Pulmonary artery endothelial cell (primary cell): ENCODE measurements at places on chromosomes 2 and 18.

- DNase-seq = no peak
These were observed 174.9 kb downstream of the VAPA start for GRCh38 chr18:10088734-10089133.

DNA sequence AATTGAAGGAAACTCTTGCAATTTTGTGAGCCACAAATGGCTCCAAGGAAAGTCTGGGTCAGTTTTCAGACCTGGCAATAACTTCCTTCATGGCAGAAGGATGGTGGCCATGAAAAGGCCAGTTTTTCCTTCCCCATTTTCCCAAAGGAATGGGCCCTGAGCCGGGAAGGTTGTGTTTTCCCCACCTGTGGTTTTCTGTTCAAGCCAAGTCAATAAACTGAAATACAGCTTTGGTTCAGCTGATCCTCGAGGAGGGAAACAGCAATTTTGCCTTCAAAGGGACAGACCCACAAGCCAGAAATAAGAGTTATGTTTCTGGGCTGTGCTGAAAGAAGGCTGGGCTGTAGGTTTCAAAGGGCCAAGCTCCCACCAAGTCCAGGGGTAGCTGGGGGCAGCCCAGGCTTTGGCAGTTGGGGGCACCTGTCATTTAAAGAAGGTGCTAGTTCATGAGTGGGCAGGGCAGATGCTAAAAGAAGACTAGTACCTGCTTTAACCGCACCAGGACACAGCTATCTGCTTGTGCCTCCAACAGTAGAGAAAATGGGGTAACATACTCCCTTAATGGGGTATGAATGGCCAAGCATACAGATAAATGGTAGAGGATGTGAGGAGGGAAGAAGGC lies 97.0 kb downstream of the TTC32 start:
- DNase-seq = no peak

DNA sequence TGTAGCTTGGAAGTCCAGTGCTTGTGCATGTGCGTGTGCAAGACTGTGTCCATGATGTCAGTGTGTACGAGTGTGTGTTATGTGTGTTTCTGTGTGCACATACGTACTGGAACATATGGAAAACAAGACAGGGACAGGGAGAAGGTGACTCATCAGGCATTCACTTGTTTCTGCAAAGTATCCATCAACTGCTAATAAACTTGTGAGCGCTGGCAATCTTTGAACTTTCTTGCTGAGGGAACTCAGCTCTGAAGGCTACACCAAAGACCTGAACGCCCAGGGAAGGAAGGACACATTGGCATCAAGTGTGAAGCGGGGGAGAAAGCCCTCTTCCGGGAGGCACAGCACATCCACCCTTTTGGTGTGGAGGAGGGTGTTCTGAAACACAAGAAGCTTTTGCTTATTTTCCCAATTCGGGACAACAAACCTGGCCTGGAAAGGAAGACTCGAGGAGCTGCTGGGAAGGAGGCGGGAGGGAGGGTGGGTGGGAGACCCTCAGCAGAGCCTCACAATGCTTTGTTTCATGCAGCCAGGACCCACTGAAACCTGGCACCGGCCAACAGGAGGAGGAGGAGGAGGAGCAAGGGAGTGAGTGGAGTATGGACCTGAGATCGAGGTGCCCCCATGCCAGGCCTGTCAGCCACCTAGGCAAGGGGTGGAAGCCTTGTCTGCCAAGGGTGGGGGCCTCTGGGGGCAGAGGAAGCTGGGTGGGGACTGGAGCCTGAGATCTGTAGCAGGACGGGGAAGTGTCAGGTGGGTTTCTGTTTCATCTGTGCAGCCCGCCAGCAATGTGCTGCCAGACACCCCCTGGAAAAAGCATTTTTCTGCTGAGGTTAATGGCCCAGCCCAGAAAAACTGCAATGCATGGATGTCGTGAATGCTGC lies 26.8 kb downstream of the SMAD7 start:
- no peak for DNase-seq

DNA sequence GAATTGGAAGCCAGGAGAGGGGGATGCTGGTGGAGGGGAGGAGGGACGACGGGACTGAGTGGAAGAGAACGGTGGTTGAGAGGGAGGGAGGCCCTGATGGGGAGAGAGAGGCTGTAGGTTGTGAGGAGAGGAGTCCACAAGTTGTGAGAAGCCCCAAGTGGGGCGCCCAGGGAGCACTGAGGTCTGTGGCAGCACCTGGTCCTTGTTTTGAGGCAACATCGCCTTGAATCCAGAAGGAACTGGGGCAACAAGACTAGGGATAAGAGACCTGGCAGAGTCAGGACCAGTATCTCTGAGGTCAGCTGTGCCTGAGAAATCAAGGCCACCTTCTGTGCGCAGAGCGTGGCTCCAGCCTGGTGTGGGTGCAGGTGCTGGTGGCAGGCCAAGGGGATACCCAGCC lies 1.1 kb downstream of the PRR30 start:
- no peak for DNase-seq

DNA sequence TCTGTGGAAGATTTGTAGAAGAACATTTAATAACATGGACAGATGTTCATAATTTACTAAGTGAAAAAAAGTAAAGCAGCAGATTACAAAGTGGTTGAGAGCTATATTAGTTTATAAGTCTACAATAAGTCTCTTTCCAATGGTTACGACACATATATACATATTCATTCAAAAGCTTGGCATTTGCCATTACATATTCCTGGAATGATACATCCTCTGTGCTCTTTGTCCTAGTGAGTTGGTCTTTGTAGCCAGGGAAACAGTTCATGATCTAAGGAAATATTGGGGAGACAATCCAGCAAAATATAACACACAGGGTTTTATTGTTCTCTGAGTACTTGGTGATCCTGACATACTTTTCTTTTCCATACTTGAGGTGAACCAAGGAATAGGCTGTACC lies 32.5 kb upstream of the SOS1 start:
- no peak for DNase-seq

DNA sequence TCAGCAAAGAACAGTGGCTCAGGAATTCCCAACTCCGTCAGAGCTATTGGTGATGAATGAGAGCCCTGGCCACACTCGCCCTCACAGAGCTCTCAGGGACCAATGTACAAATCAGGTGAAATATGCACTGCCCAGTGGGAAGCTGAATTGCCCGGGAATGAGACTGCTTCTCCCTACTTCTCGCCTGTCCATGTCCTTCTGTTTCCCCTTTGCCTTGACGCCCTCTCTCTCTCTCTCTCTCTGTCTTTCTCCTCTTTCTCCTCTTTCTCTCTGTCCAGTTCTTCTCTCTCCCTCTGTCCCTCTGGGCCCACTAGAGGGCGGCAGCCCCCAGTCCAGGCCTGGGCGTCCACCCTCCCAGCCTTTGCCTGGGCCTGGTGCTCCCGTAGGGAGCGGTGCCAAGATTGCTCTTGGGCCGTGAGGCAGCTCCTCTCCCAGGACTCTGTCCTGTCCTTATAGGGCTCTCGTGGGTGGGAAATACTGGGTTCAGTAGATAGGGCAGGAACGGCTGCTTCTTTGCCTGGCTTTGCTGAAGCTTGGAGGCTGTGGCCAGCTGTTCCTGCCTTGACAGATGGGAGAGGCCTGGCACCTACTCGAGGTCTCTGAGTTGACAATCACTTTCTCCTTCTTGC lies 28.4 kb upstream of the PUM2 start:
- peak; percentile 26 for DNase-seq

DNA sequence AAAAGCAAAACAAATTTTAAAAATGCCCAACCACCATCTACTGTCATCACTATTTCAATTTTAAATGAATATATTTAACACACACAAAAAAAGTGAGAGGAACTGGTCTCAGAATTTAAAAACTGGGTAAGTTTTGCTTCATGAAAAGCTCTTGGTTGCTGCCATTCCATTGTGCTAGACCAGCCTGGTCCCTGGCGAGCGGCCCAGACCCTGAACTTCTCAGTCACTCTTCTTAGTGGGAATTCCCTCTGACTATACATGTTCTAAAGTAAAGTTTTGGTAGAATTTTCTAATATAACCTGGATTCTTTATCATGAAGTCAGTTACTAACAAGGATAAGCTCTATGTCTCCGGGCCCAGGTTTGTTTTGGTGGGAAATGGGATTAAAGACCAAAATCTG lies 34.8 kb upstream of the TMEM177 start:
- no peak for DNase-seq

DNA sequence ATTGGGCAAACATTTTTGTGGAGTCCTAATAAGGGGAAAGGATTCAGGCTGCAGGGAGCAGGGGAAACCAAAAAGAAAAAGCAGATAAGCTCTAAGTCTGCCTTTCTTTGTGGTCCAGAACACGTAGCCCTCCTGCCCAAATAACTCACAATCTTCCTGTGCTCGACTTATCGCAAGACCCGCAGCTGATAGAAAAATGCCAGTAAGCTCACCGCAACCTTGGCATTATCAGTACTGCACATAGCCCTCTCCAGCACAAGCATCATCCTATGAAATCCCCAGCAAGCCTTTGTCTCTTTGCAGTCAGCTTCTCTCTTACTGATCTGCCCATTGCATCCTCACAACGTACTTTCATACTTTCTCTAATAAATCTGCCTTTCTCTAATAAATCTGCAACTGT lies 202.4 kb upstream of the HNRNPA3 start:
- no peak for DNase-seq

- DNase-seq = no peak
These were observed 150.5 kb upstream of the L3MBTL4 start for GRCh38 chr18:6564950-6565814.

- DNase-seq = no peak
These were observed 13.7 kb upstream of the FAHD2A start for GRCh38 chr2:95388856-95389244.

GRCh38 chr18:4245456-4245855 lies 209.7 kb downstream of the DLGAP1 start:
- DNase-seq = no peak

- no peak for DNase-seq
These were observed 31.9 kb upstream of the EFR3B start for GRCh38 chr2:25009954-25010353.

GRCh38 chr2:28610583-28611201 lies 114.8 kb downstream of the PLB1 start:
- peak; percentile 74 for DNase-seq

DNA sequence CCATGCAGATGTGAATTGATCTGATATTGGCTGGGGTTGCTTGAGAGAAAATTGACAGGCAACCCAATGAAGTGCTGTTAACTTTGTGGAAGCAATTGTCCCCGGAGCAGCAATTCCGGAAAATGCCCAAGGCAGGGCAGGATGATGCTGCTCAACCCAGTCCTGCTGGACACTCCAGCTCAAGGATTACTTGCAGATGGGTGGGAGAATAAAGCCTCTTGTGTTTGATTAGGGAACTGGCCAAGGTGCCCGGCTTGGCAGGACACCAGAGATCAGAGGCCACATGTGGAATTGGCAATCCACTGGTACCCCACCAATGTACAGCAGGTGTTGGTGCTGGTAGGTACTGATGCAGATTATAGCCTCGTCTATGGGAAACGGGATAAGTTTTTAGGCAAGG lies 12.3 kb upstream of the C2orf42 start:
- no peak for DNase-seq

- no peak for DNase-seq
These were observed 467 bp downstream of the PUM2 start for GRCh38 chr2:20350041-20350712.

DNA sequence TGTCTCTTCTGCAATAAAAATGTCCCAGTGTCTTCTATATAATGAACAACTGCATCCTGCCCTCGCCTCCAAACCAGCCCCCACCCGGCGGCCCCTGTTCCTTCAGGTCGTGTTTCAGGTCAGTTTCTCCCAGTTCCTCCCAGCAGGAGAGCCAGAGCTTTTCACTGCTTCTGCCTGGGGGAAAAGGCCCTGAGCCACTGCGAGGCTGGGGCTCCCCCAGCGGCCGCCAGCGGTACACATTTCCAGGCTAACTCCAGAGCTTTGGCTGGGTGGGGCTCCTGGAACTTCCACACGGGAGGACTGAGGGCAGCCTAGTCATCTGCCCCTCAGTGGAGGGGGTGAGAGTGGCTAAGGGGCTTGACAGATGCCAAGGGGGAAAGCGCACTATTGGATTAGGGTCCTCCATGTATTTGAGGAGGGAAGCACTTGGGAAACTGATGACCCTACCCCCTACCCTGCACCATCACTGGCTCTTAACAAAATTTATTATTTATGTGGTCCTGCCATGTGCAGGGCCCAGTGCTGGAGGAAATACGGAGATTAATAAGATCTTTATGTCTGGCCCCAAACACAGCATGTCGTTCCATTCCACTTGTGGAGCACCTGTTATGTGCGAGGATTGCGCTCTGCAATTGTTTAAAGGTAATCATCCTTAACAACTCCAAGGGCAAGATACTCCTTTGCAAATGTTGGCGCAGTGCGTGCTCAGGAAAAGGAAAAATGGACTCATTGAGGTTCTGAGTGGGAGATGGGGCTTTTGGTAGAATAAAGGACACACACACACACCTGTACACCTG lies 17.3 kb upstream of the CYS1 start:
- DNase-seq = no peak

DNA sequence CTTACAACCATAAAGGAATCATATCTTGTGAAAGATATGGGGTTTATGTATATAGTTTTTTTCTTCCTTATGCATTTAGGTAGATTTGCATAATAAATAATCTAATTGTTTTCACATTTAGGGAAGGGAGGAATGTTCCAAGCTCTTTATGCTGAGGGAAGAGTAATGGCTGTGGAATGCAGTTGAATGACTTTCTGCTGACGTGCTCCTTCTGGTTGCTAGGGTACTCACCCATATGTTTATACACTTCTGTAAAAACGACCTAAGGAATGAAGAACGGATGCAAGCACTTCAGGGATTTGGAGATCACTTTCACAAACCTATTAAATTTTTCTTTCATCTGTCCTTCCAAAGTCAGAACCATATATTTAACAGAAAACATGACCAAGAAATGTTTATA lies 29.2 kb upstream of the PPP4R1 start:
- peak; percentile 97 for DNase-seq

DNA sequence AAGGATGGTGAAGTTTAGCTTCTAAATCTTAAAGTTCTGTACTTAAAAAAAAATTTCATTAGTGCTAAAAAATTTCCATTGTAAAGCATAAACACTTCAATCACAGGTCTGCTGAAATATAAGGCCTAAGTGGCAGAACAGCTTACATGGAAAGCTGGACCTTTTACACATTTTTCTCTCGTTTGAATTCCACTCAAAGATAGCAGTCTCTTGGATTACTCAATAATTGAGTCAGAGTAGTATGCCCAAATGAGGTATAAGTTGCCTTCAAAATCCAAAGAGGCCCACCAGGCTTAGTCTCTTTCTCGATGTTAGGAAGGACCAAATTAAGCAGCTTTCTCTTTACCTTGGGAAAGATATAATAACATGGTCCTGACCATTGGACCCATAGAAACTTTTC lies 220.4 kb upstream of the CWC22 start:
- DNase-seq = no peak

GRCh38 chr2:102615620-102616436 lies 3.5 kb upstream of the SLC9A2 start:
- DNase-seq = peak; percentile 10
